ENCODE measurements at places on chromosomes 1 and 21.

DNA sequence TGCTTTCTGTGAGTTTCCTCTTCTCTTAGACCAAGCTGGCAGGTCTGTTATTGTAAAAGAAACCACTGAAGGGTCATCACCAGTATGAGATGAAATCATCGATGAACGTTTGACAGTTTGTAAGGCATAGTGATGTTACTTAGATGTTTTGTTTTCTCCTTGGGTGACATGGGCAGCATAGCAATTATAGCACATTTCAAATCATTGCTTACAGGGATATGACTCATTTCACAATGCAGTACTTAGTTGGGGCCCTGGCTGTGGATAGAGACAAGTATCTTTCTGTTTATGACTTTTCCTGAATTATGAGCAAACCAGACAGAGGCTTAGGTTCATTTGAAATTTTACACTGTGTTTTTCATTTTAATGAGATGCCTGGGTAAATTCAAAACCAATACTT, 313.0 kb downstream of the RWDD3 start:
- no peak for DNase-seq

DNA sequence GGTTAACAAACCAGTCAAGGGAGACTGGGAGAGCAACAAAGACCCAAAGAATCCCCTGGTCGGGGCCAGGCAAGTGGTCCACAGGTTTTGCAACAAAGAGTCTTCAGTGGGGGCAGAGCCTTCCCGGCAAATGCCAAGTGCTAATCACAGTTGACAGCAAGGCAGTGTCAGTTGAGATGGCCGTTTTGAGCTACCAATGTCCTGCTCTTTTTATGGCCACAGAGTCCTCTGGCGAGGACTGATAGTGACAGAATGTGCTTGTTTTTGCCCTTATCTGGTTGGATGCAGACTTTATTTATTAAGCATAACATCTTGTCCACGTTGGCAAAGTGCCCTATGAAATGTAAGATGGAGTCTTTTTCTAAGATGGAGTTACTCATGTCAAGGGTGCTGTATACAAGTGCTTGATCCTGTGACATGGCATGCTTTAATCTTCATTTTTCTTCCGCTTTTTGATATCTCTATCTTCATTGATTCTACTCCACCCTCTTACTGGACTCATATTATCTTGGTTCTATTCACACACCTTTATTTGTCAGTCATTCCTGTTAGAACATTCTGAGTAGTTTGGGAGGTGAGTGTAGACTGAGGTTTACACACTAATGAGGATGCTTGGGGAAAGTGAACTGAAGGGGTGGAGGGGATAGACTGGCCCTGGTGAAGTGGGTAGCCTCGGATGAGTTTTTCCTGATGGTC, 51.8 kb downstream of the KCNK1 start:
- DNase-seq: no peak

GRCh38 chr1:116711263-116711840, 42.9 kb upstream of the CD2 start:
- DNase-seq: no peak

DNA sequence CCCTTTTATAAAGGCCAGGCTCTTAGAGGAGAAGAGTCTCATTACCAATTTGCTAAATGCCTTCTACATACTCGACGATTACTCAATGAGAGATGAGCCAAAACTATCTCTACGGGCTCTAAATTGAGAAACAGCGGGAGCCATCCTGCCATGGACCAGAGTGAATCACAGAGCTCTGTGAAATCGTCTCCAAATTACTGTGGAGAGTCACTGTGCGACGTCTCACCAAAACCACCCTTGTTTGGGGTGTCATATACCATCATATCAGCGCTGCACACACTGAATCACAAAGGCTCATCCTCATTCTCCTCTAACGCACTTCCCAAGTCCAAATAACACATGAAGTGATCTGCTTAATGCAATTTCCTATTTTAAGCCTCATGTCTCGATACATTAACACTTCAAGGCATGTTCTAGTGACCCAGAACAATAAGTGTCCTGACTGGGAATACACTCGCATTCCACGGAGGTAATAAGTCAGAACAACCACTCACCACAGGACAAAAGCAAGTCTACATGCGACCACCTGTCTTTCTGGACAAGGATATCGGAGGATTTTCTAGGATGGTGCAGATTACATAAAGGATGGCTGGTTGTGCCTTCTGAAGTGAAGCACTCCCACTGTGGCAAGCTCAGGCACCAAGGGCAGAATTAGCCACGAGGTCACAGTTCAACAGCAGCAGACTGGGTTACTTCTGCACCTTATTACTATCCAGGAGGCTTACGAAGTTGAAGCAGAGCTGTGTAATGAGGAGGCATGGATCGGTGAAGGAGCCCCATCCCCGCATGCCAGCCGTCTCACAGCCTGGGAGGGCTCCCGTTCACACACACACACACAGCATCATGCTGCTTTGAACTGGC, 44.3 kb downstream of the NID1 start:
- DNase-seq: no peak

- no peak for DNase-seq
These were observed 55.8 kb downstream of the SLC27A3 start for GRCh38 chr1:153831026-153831425.

DNA sequence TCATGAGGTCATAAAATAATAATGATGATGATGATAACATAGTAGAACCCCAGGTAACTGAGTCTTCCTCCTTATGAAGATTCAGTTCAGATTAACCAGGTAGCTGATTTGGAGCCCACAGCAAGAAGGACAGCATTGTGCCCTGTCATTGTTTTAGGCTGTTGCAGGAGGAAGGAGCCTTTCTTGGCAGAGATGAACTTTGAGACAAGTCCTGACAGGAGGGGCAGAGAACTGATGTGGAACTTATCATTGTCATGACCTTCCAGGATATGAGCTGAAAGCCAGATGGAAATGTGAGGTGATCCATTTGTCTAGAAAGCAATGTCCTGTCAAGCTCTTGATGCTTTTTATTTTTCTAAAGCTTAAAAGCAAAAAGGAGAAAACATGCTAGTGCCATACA, 132.6 kb upstream of the COA6 start:
- DNase-seq: no peak

DNA sequence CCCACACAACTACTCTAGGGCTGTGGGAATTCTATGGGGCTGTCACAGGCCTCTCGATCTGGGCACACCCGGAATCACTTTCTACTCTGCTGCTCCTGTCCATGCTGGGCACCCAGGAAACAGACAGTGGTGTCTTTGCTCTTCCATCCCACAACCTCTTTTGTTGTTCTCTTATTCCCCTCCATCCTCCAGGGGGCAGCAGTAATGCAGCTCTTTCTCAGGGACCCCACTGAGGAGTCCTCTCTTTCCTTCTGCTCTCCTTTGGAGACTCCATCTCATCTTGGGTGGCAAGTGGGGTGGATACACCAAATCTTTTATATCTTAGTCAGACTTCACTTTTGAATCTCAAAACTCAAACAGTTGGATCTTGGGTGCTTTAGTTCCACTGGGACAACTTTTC, 206.3 kb downstream of the HS2ST1 start:
- no peak for DNase-seq

DNA sequence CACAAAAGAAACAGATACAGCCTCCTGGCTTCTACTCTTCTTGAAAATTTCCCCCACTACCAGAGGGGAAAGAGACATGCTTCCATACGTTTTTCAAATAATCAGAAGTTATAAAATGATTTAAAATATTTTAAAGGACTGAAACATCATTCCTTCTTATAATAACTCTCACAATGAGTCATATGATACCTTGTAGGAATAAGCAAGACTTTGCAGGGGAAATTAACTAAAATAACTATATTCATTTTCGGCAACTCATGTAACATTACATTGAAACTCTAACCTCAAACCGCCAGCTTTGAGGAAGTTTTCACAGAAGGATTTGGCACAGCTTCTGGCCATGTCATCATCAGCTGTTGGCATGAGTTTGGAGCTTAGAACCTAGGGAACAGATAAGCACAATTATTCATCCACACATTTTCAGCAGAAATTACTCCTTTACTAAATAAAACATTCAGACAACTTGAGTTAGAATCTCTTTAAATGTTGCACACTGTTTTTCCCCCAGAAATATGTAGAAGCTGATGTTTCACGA, 85.9 kb downstream of the USP24 start:
- no peak for DNase-seq

- no peak for DNase-seq
These were observed 132.2 kb downstream of the CASZ1 start for GRCh38 chr1:10664251-10664650.

- DNase-seq: no peak
These were observed 127.4 kb upstream of the NRIP1 start for GRCh38 chr21:15192243-15192642.

DNA sequence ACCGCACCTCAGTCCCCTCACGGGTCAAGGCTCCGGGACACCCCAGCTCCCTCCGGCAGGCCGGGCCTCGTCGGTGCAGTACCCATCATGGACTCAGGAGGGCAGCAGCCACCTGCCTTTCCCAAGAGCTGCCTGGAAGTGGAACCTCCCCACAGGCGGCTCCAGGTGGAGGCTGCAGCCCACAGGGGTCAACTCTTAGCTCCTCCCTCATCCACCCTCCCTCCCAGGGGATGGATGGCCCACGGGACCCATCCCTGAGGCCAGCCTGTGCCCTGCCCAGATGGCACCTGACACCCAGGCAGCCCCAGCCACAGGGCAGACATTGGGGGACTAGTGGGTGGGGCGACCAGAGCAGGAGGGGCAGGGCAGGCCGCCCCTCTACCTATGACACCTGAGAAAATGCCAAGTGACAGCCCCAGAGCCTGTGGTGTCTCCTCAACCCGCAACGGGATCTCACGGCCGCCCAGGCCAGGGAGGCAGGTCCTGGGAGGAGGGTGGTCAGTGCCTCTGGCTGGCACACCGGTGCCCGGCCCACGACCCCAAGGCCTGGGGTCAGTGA, 1.2 kb upstream of the ARHGEF16 start:
- peak; percentile 41 for DNase-seq

DNA sequence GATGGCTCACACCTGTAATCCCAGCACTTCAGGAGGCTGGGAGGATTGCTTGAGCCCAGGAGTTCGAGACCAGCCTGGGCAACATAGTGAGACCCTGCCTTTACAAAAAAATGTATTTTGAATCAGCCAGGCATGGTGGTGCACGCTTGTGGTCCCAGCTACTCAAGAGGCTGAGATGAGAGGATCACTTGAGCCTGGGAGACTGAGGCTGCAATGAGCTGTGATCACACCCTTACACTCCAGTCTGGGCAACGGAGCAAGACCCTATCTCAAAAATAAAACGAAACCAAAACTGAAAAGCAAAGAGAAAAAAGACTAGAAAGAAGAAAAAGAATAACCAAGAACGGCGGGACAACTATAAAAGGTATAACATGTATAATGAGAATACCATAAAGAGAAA, 15.4 kb upstream of the WNT2B start:
- DNase-seq: no peak

DNA sequence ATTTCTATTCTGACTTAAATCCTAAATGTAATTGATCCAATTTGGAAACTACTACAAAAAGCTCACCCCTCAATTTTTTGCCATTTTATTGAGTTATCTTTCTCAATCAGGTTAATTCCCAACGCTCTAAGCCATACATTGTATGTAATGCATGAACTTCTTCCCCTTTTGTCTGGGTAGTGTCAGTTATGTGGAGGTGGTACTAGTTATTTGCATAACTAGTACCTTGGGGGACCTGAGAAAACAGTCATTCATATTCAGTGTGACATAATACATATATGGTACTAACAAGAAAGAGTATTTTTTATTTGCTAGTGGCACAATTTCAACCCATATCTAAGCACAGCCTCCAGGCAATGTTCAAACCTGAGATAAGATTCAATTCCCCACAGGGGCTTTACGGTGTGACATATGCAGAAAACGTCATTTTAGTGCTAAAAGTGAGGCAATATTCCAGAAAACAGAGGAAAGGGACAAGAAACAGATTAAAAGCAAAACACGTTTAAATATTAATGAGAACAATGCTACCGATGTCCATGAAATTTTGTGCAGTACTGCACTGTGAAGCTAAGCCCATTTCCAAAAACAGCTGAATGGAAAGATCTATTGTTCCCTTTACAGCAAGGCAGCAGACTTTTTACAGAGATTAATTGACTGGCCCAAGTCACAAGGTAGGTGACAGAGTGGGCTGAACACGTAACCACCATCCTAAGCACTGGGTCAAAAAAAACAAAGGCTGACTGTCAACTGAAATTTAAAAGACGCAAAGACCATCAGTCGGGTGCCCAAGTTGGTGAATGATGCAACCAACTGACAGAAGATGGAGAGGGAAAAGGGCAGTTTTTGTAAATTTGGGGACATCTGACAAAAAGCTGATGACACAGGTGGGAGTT, 1.4 kb downstream of the HLCS start:
- DNase-seq: no peak

- DNase-seq: no peak
These were observed 63.6 kb downstream of the RUNX3 start for GRCh38 chr1:24866211-24867083.

DNA sequence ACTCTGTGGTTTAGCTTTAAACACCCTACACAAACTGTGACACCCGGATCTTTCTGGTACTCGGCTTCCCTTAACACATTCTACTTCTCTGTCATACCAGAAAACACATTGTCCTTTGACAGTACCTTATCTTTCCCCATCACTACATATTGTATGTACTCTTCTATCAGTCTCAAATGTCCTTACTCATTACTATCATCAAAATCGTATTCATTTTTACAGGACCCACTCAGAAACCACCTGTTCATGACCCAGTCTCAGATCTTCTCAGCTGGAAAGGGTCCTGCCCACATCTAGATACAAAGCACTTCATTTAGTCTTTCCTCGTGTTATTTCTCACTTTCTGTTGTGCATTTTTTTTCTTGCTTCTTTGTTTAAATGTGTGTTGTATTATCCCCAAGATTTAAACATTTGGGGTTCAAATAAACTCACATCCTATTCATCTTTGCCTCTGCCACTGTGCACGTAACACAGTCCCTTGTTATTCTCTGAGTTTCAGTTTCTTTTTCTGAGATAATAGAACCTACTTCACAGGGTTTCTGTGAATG, 27.7 kb downstream of the CD34 start:
- DNase-seq: no peak

- DNase-seq: no peak
These were observed 1179.6 kb downstream of the AMY1C start for GRCh38 chr1:104929280-104929679.

DNA sequence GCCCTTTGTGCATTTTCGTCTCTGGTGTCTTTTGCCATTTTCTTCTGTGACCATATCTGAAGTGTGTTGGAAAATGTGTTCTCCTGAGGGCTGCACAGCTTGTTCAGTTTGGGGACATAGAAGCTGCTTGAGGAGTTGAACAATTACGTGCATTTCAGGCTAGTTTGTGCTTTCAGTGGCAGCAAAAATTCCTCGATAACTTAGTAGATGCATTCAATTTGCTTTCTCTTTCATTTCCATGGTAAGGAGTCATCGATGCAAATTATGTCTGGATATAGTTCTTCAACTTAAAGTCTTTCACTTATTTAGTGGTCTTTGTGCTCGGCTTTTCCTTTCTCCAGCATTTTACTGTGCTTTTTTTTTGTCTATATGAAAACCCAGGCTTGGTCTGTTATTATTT, 441.5 kb downstream of the PLA2G4A start:
- DNase-seq: no peak

- peak; percentile 11 for DNase-seq
These were observed 29.6 kb downstream of the DUSP10 start for GRCh38 chr1:221712198-221712684.

- DNase-seq: no peak
These were observed 80.5 kb upstream of the PRMT6 start for GRCh38 chr1:106975944-106976343.

- no peak for DNase-seq
These were observed 142.5 kb downstream of the TNR start for GRCh38 chr1:175600721-175601440.
